Muscle of leg (tissue), 16 donors: ENCODE measurements at places on chromosomes 12 and 14. TPM values are rescaled to one million over a fixed set of nuclear protein-coding genes. Genes with fewer than 3 reads are reported as not detected.

DNA sequence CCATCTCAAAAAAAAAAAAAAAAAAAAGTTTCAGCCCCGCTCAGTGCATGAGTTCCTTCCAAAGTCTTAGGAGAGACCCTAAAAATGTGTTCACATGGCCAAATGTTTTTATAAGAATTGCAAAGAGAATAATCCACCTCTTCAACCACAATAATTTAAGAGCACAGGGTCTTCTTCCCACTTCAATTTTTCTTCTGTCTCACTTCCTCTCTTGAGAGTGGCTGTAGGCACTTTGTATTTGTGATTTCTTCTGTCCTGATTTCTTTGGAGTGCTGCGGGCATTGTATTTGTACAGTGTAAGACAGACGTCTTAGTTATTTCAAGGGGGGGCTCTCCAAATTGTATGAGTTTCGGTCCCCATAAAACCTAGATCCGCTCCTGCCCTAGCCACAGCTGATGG lies 58.3 kb downstream of the C12orf56 start:
- DNase-seq = no peak
- no peak overlapping the region for H3K4me3 ChIP-seq
- H3K36me3 ChIP-seq = no peaks in the 10 kb centered on the region
- H3K4me1 ChIP-seq = peaks cover 3% of the 10 kb centered on the region

DNA sequence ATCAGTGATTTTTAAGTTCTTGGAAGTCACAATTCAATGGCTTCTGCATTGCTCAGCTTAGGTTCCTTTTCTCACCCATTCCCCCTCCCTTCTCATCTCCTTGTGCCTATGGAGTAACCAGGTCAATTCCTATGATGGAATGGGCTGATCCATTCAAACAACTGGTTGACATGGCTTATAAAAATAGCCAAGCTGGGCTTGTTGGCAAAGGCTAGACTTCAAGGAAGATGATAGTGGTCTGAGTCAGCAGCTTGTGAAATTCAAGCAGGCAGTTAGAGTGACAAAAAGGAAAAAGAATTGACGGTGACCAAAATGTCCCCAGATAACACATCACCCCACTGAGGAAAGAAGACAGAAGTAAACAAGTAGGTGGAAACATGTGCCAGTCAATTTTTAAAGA lies 119.9 kb upstream of the PCED1B start:
- peak; percentile 57 for DNase-seq
- no peaks in the 10 kb centered on the region for H3K36me3 ChIP-seq

The AKAP6 gene
- total RNA-seq = 87.1 TPM

GRCh38 chr12:111084158-111084557 lies 163.8 kb upstream of the MYL2 start:
- no peak overlapping the region for H3K27ac ChIP-seq
- no peak overlapping the region for H3K4me3 ChIP-seq
- peaks cover 36% of the 10 kb centered on the region for H3K27me3 ChIP-seq
- no peaks in the 10 kb centered on the region for H3K36me3 ChIP-seq
- no peaks in the 10 kb centered on the region for H3K4me1 ChIP-seq

The C3AR1 gene
- 3.7 TPM for total RNA-seq

- no peaks in the 10 kb centered on the region for H3K27me3 ChIP-seq
- H3K4me1 ChIP-seq = peaks cover 12% of the 10 kb centered on the region
- H3K4me3 ChIP-seq = no peak overlapping the region
- no peak for DNase-seq
- H3K36me3 ChIP-seq = no peaks in the 10 kb centered on the region
These were observed 223.5 kb downstream of the MSRB3 start for GRCh38 chr12:65501935-65502334.

The NANOG gene
- 0.04 TPM for total RNA-seq

The PLEK2 gene
- total RNA-seq = 0.22 TPM

DNA sequence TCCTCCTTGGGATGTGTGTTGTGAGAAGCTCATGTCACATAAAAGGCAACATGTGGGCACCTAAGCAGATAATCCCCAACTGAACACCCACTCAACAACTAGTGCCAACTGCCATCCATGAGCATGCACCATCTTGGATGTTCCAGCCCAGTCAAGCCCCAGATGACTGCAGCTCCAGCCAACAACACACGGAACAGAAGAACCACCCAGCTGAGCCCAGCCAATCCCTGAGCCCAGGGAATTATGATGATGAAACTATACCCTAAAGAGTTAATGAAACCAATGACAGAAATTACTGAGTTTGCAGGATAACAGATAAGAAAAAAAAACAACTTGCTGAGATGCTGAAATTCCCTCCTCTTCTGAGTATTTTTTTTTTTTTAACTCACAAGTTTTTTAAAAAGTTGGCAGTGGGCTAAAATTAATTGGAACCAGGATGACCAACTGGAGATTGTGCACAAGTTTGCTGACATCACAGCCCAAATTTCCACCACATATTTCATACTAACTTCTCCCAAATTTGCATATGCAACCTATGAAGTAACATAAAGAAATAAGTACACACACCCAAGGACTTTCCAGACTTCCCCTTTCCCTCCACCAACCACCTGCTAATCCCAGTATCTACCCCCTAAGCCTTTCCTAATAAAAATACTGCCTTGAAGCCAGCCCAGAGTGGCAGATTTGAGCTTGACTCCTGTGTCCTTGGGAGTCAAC lies 124.5 kb downstream of the KSR2 start:
- no peaks in the 10 kb centered on the region for H3K4me1 ChIP-seq
- H3K27me3 ChIP-seq = peaks cover 9% of the 10 kb centered on the region
- H3K27ac ChIP-seq = no peak overlapping the region
- H3K4me3 ChIP-seq = no peak overlapping the region
- H3K36me3 ChIP-seq = no peaks in the 10 kb centered on the region
- DNase-seq = no peak

GRCh38 chr12:109987615-109988014 lies 8.6 kb downstream of the GIT2 start:
- no peaks in the 10 kb centered on the region for H3K27me3 ChIP-seq
- peaks cover 68% of the 10 kb centered on the region for H3K36me3 ChIP-seq
- H3K4me3 ChIP-seq = no peak overlapping the region

DNA sequence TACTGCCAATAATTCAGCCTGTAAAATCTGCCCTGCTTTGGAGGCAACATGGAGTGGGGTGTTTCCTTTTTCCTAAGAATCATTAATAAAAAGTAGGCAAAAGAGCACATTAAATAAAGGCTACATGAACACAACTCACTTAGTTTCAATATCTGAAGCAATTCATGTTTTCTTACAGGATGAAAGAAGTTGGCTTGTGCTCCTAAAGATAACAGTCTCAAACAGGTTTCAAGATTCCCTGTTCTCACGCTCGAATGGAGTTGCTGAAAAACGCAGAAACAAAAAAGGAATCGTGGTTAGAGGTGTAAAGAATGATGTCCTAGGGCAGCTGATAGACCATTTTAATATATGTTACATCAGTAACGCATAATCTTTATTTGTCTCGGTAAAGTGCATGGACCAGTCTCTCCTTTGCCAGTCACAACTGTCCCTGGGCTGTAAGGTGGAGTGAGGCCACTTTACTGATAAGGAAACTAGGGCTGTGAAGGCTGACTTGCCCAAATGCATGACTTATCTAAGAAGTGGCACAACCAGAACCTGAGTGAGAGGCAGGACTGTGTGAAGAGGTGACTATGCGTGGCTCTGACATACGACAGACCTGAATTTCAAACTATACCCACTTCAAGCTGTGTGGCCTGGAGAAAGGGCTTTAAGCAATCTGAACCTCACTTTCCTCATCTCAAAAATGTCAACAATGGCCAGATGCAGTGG lies 12.6 kb downstream of the GIT2 start:
- no peak overlapping the region for H3K4me3 ChIP-seq
- no peaks in the 10 kb centered on the region for H3K27me3 ChIP-seq
- H3K4me1 ChIP-seq = no peaks in the 10 kb centered on the region
- DNase-seq = no peak

The ESR2 gene
- total RNA-seq = 0.13 TPM

GRCh38 chr14:63800651-63801375 lies 52.0 kb upstream of the SYNE2 start:
- no peaks in the 10 kb centered on the region for H3K36me3 ChIP-seq
- H3K27me3 ChIP-seq = no peaks in the 10 kb centered on the region
- no peak overlapping the region for H3K4me3 ChIP-seq
- no peak overlapping the region for H3K27ac ChIP-seq

- H3K27ac ChIP-seq = peak overlapping the region; percentile 100
- peaks cover 16% of the 10 kb centered on the region for H3K4me1 ChIP-seq
- DNase-seq = no peak
- H3K27me3 ChIP-seq = peaks cover 12% of the 10 kb centered on the region
- peak overlapping the region; percentile 99 for H3K4me3 ChIP-seq
These were observed 16.8 kb upstream of the DYNC1H1 start for GRCh38 chr14:101947577-101947903.

The PLD4 gene
- total RNA-seq = 3.1 TPM

DNA sequence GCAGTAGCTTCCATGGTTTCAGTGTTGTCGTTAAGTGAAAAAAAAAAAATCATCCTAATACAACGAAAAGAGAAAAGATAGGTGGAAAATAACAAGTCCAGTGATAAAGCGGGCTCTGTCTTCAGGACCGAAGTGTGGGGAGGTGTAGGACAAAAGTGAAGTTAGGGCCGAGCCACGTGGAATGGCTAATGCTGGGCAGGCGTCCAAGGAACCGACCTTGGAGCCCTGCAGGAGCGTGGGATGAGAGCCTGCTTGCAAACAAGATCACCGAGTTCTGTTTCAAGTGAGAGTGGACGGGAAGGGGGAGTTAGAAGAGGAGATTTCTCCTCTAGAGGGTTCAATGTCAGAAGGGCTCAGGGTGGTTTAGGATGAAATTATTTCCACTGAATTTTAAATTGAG lies 22.2 kb downstream of the A2ML1 start:
- no peak overlapping the region for H3K4me3 ChIP-seq
- H3K27ac ChIP-seq = no peak overlapping the region
- H3K27me3 ChIP-seq = no peaks in the 10 kb centered on the region
- peak; percentile 69 for DNase-seq
- H3K36me3 ChIP-seq = no peaks in the 10 kb centered on the region

DNA sequence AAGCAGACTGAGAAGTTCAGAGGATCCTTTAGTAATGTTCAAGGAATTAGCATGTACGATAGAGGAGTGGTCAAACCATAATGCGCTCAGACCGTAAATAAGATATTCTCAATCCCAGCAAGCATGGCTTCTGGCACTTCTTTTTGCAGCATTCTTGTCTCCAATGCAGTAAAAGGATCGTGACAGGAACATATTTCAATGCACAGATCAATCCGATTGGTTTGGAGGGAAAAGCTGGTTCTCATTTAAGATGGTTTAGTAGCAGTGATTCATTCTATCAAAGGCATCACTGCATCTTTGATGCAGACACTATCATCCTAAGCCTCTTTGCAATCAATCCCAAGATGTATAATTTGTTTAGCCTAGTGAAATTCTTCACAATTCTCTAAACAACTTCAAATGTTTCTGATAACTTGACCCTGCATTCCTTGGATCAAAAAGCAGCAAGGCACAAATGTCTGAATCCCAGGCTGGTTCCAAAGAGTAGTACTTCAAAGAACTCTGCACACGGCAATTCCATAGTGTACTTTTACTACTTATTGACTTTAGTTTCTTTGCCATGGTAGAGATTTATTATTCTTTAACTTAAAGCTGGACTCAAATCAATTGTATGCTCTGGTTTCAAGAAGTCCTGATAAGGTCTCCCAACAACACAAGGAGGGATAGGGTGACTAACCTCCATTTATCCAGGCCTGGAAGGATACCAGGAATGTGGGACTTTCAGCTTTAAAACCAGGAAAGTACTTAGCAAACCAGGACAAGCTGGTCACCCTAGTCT lies 96.8 kb upstream of the MDM1 start:
- H3K36me3 ChIP-seq = no peaks in the 10 kb centered on the region
- no peak for DNase-seq
- H3K4me1 ChIP-seq = peaks cover 3% of the 10 kb centered on the region
- no peaks in the 10 kb centered on the region for H3K27me3 ChIP-seq
- H3K4me3 ChIP-seq = no peak overlapping the region

GRCh38 chr14:80781972-80782367 lies 159.6 kb downstream of the CEP128 start:
- no peaks in the 10 kb centered on the region for H3K36me3 ChIP-seq
- H3K27ac ChIP-seq = no peak overlapping the region
- peak; percentile 4 for DNase-seq

The PTPRO gene
- 1.3 TPM for total RNA-seq

The KLRC2 gene
- total RNA-seq = 0.13 TPM
